ENCODE measurements at places on chromosomes 7 and 10.

- no peak for DNase-seq
These were observed 261.5 kb downstream of the CDK14 start for GRCh38 chr7:90857603-90858002.

DNA sequence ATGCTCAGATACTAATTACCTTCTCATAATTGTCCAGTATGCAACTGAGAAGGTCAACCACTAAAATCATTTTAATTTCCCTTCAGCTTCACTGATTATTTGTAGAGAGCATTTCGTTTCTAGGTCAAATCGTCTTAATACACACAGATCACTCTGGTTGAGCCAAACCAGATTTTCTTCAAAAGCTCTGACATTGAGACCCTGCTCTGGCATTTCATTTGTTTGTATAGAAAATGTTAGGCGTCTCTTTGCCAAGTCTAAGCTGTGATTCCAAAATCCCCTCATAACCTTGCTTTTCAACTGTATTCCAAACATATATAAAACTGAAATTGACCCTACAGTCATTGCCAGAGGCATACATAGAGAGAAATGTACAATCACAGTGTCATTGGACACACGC, 520.0 kb downstream of the CNTNAP2 start:
- no peak for DNase-seq

- DNase-seq: no peak
These were observed 391.0 kb downstream of the GFRA1 start for GRCh38 chr10:115882021-115882420.

DNA sequence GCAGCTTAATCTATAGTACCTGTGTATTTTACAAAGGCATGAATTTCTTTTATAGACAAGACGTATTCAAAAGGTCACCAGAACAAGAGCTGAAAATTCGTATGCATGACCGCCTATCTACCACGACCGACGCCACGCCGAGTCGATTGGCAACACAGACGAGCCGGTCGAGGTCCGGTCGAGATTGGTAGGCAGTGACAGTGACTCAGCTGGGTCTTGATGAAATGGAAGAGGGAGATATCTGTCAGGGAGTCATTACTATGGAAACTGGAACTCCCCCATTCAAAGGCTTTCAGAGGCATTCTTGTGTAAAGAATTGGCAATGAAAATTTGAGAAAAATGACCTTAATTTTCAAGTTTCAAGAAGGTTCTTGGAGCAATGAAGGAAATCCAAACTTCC, 2.1 kb downstream of the ATP5MK start:
- DNase-seq: no peak

DNA sequence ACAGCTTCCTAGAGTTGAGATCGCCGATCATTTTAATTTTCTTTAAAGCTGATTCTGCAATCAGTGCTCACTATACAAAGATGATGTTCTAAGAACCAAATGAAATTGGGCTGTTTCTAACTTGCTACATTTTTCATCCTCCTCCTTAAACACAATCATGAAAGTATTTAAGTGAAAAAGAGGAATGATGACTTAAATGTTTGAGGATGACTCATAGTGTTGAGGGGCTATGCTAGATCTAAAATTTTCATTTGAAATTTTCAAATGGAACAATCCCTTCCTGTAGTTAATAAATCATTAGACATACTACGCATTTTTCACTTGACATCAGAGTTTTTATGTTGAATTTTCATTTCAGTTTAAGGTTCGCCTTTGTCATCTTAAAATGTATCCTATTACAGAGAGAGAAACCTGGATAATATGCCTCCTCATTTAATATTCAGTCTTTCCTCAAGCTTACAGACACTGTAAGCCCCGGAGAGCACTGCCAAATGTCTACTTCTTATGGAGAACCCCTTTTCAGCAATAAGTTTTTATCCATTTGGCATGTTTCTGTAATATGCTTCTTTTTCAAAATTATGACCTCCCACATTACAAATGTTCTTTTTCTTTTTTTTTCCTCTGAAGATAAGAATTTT, 499.6 kb downstream of the MAGI2 start:
- DNase-seq: no peak

DNA sequence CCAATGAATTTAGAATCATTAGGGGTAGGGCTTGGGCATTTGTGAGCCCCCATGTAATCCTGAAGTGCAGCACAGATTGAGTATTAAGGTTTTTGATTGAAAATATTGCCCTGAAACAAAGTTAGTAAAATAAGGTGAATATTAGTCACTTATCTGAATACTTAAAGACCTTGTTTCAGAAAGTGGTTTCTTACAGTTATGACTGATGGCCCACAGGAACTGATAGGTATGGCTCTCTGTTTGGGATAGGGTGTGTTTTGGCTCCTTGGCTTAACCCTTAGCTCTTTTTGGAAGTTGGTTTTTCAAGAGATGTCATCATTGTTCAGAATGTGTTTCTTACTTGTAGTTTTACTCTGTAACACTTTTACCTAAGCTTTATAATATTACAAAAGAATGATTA, 34.8 kb downstream of the MDFIC start:
- DNase-seq: no peak

DNA sequence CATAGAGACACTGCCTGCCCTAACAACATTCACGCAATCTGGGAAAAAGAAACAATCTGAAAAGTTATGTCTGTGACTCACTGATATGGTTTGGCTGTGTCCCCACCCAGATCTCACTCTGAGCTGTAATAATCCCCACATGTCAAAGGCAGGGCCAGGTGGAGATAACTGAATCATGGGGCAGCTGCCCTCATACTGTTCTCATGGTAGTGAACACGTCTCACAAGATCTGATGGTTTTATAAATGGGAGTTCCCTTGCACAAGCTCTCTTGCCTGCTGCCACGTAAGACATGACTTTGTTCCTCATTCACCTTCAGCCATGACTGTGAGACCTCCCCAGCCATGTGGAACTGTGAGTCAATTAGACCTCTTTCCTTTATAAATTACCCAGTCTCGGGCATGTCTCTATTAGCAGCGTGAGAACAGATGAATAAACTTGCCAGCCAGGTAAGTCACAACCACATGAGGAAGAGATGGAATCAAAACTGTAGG, 341.5 kb upstream of the AOAH start:
- DNase-seq: no peak

- no peak for DNase-seq
These were observed 103.7 kb downstream of the PLXNA4 start for GRCh38 chr7:132472463-132473120.

GRCh38 chr10:122159141-122159970, 111.7 kb upstream of the BTBD16 start:
- no peak for DNase-seq

DNA sequence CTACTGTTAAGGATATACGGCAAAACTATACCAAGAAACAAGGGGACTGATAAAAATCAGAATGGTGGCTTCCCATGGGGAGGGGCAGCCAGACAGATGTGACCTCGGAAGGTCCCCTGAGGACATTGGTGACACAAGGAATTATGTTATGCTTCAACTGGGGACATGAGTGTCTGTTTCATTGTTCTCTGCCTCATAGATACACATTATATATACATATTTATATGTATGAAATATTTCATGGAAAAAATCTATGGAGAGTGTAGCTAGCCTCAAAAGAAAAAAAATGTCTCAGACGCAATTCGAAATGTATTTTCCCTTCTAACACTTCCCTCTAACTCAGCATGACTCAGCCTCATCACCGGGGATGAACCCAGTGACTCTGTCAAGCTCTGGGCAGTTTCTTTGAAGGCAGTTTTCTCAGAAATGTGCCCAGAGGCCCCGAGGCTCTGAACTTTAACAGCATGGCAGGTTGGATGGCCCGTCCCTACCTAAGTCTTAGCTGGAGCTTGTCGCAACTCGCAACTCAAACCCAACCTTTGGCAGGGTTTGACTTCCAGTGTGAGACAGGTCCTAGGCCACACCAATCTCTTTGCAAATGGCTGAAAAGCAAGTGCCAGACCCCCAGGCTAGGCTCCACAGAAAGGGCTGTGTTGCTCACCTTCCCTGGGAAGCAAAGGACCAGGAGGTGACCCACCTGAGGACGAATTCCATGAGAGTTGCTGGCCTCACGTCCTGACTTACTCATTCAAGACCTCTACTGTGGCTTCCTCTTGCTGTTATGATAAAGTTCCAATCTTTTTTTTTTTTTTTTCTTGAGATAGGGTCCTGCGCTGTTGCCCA, 86.9 kb downstream of the CARD11 start:
- no peak for DNase-seq

GRCh38 chr10:101073631-101074030, 11.8 kb downstream of the KAZALD1 start:
- no peak for DNase-seq

GRCh38 chr10:82092111-82092510, 217.1 kb downstream of the NRG3 start:
- DNase-seq: no peak

- no peak for DNase-seq
These were observed 59.0 kb downstream of the ST7 start for GRCh38 chr7:117012284-117012683.

DNA sequence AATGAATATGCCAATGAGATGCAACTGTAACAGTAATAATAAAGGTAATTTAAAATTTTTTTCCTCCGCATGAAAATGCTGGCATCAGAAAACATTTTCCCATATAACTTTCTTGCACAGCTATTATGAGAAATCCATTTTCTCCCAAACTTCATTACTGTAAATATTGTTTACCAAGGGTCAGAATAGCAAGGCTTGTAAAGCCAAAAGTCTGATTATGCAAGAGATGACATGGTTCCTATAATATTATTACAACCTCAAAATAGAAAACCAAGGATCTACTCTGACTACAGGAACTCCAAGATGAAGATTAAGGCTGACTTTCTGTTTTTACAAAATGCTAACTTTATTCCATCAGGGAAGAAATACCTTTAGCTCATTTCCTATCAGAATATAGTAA, 162.7 kb upstream of the CDK1 start:
- no peak for DNase-seq

DNA sequence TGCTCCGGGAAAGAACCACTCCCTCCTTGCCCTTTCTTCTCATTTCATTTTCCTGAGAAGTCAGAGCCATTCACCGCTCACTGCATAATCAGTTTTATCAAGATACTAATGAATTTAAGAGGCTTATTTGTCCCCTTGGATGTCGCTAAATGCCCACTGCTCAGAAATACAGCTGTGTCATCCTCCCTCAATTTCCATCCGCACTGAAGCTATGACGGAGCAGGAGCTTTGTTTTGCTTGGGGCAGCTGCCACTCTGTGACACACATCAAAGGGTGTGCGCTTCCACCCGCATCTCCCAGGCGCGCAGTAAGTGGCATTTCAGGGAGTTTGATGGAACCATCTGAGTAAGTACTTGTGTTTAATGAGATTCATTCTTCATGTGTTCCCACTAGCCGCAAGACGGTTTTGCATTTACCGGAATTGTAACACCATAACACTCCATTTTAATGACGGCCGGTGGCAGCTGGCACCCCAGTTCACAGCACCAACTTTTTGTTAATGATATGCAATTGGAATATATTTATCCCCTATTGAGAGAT, 103.8 kb upstream of the PARD3 start:
- DNase-seq: no peak

DNA sequence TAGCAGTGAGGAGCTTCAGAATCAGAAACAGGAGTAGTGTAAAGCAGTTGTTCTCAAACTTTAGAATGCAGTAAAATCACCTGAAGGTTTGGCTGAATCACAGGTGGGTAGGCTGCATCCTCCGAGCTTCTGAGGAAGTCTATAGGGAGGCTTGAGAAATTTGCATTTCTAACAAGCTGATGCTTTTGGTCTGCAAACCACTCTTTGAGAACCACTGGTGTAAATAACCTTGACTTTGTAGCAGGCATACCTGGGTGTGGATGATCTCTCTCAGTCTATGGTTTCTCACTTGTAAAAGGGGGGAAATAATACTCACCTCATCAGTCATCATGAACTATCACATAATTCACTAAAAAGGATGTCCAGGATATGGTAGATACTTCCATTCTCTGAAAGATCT, 118.1 kb downstream of the SRI start:
- DNase-seq: no peak

- no peak for DNase-seq
These were observed 225.8 kb downstream of the MAD1L1 start for GRCh38 chr7:2006921-2007381.

GRCh38 chr10:52740913-52741675, 31.5 kb downstream of the MBL2 start:
- DNase-seq: no peak

DNA sequence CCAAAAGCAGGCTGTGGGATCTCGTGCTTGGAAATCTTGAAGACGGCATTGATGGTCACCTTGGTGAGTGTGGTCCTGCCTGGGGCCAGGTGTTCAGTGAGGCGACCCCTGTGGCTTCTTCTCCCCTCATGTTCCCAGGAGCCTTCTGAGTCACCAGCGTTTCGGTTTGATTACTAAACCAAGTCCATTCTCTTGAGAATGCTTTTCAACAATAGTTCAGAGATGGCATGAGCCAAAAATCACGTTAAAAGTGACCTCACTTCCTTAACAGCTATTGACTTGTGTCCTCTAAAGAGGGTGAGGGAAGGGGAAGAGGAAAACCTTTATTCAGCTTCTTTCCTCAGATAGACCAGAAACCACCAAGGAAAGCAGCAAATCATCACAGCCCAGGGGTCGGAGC, 315.2 kb downstream of the GATA3 start:
- no peak for DNase-seq

DNA sequence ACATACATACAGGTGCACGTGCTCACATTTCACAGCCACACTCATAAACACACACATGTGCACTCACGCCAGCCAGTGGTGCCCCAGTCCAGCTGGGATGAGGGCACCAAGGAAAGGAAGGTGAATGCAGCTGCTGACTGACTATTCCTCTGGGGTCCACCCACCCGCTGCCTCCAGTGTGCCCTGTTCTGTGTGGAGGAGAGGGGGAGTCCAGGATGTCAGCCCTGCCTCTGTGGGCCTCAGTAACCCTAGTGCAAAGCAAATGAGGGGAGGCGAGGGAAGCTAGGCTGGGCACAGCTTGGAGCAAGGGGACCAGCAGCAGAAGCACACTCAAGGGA, 57.6 kb downstream of the YKT6 start:
- DNase-seq: no peak

DNA sequence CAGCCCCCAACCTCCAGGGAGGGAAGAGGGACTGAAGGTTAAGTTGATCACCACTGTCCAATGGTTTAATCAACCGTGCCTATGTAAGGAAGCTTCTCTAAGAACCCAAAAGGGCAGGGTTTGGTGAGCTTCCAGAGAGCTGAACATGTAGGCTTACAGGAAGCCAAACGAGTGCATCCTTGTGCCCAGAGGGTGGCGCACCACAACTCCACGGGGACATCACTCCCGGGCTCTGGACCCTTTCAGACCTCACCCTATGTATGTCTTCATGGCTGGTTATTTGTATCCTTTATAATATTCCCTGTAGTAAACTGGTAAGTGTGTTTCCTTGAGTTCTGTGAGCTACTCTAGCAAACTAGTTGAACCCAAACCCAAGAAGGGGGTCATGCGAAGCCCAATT, 11.5 kb upstream of the NFKB2 start:
- no peak for DNase-seq

- no peak for DNase-seq
These were observed 61.7 kb downstream of the SH2D4B start for GRCh38 chr10:80599424-80599847.

DNA sequence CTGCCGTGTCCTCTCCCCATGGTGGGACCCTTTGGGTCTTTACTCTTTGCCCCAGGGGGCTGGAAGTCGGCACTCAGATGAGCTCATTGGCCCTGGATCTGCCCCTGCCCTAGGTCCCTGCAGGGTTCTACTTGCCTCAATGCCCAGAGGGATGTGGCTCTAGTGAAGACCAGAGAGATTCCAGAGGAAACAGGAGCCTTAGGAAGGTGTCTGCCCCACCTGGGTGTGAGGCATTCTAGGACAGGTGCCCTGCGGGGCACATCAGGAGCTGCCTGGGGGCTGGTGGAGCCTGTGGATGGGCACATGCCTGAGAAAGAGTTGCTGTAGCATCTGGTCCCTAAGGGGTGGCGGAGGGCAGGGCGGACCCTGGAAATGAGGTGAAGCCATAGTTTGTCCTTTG, 128.6 kb downstream of the ADCY1 start:
- no peak for DNase-seq
